ENCODE measurements at places on chromosomes 7 and 10. TPM values are rescaled to one million over a fixed set of nuclear protein-coding genes. Genes with fewer than 3 reads are reported as not detected.

OPN1SW gene
- total RNA-seq, result not detected

- no peak overlapping the region for H3K4me3 ChIP-seq
- H3K27me3 ChIP-seq, result peaks cover 2% of the 10 kb centered on the region
- DNase-seq, result no peak
- no peaks in the 10 kb centered on the region for H3K36me3 ChIP-seq
- no peak overlapping the region for H3K27ac ChIP-seq
- no peaks in the 10 kb centered on the region for H3K4me1 ChIP-seq
These were observed 39.2 kb upstream of the CCDC6 start for GRCh38 chr10:59945590-59945989.

DNA sequence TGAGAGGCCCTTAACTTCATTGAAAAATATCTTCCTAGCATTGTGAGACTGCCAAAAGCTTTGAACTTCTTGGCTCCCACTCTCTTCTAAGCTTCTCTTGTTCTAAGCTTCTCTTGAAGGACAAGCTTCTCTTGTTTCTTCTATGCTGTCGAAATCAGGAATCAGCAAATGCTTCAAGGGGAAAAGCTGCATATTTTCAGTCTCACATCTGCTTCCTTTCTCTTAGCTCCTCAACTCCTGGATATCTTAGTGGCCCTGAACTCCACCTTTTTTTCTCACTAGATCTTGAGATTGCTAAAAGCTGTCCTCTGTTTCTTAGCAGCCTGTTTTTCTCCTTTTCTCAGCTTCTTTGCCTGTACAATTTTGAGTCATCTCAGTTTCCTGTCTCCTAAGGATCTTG lies 73.0 kb downstream of the NEUROD6 start:
- no peaks in the 10 kb centered on the region for H3K27me3 ChIP-seq
- no peak overlapping the region for H3K27ac ChIP-seq
- H3K4me1 ChIP-seq, result no peaks in the 10 kb centered on the region
- H3K4me3 ChIP-seq, result no peak overlapping the region
- H3K36me3 ChIP-seq, result no peaks in the 10 kb centered on the region

DNA sequence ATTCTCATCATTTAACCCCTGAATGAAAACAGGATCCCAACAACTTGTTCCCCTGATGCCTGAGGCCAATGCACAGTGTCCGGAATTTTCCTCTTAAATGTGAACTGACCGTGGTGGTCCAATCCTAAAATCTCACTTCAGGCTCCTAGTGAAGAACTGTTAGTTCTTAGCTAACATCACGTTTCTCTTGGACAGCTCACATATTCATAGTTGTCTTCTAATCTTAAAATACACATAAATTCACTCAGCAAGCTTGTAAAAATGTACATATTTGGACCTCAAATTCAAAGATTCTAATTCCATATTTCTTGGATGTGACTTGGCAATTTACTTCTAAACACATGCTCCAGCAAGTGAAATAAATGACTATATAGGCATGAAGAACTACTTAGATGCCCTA lies 297.2 kb downstream of the PCDH15 start:
- H3K27me3 ChIP-seq, result no peaks in the 10 kb centered on the region
- H3K4me3 ChIP-seq, result no peak overlapping the region
- H3K4me1 ChIP-seq, result no peaks in the 10 kb centered on the region

TMEM196 gene
- total RNA-seq, result not detected

GNGT1 gene
- total RNA-seq, result not detected

GRCh38 chr7:151308791-151309190 lies 32.8 kb upstream of the NUB1 start:
- no peaks in the 10 kb centered on the region for H3K36me3 ChIP-seq
- no peak for DNase-seq
- peaks cover 10% of the 10 kb centered on the region for H3K27me3 ChIP-seq
- H3K4me3 ChIP-seq, result no peak overlapping the region

DNA sequence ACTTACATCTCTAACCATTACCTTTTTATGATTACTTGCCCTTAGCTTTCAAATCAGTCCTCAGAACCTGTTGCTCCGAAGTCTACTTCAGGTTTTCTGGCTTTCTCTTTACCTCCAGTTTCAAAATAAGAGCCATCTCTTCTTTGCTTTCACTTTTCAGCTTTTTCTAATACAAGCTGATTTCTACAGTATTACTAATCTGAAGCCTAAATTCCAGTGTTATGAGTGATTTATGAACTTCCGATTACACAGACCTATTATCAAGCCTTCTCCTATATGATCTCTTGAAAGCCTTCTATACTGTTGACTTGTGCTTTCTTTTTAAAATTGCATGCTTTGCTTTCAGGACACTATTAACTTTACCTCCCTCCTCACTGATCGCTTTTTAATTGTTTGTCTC lies 1307.8 kb upstream of the CELF2 start:
- H3K27ac ChIP-seq, result no peak overlapping the region
- peaks cover 5% of the 10 kb centered on the region for H3K27me3 ChIP-seq
- no peaks in the 10 kb centered on the region for H3K4me1 ChIP-seq
- no peaks in the 10 kb centered on the region for H3K36me3 ChIP-seq
- no peak overlapping the region for H3K4me3 ChIP-seq

GRCh38 chr7:17434191-17434590 lies 135.7 kb downstream of the AHR start:
- H3K4me1 ChIP-seq, result peaks cover 13% of the 10 kb centered on the region
- H3K27me3 ChIP-seq, result peaks cover 10% of the 10 kb centered on the region
- no peak overlapping the region for H3K27ac ChIP-seq
- H3K4me3 ChIP-seq, result no peak overlapping the region
- DNase-seq, result no peak

All from activated naive CD4-positive, alpha-beta T cell treated with anti-CD3 and anti-CD28 coated beads for 36 hours (primary cell).